ENCODE measurements at places on chromosomes 12 and 14. TPM values are rescaled to one million over a fixed set of nuclear protein-coding genes. Genes with fewer than 3 reads are reported as not detected.

The CLEC9A gene
- not detected for polyA plus RNA-seq

The ZNF891 gene
- 0.64 TPM for polyA plus RNA-seq

The FLRT2 gene
- polyA plus RNA-seq, result 69.2 TPM

The FGF23 gene
- not detected for polyA plus RNA-seq

The KRT75 gene
- polyA plus RNA-seq, result 59.4 TPM

The KLHL33 gene
- not detected for polyA plus RNA-seq

The RPS29 gene
- polyA plus RNA-seq, result 7,725 TPM

The RIPK3 gene
- 7.3 TPM for polyA plus RNA-seq

The RIN3 gene
- polyA plus RNA-seq, result 1.2 TPM

The TMPRSS12 gene
- not detected for polyA plus RNA-seq

The METTL25 gene
- 6.0 TPM for polyA plus RNA-seq

The IKZF4 gene
- polyA plus RNA-seq, result 0.97 TPM

The DHRS2 gene
- polyA plus RNA-seq, result 0.20 TPM

The PIWIL1 gene
- 0.13 TPM for polyA plus RNA-seq

The RBM25 gene
- polyA plus RNA-seq, result 25.6 TPM

The LBHD2 gene
- polyA plus RNA-seq, result not detected

The GALNT16 gene
- polyA plus RNA-seq, result not detected

The C12orf50 gene
- polyA plus RNA-seq, result not detected

The RAB2B gene
- 18.3 TPM for polyA plus RNA-seq

The CPM gene
- 2.7 TPM for polyA plus RNA-seq

The LYZ gene
- not detected for polyA plus RNA-seq

The KRT79 gene
- polyA plus RNA-seq, result 0.09 TPM

The KLHDC1 gene
- 0.54 TPM for polyA plus RNA-seq

The KRT71 gene
- not detected for polyA plus RNA-seq

The MTERF2 gene
- 5.0 TPM for polyA plus RNA-seq

The DPPA3 gene
- not detected for polyA plus RNA-seq

The DUSP6 gene
- polyA plus RNA-seq, result 221 TPM

The AGAP2 gene
- 0.13 TPM for polyA plus RNA-seq

The ENDOU gene
- 0.28 TPM for polyA plus RNA-seq

The MAP1LC3B2 gene
- polyA plus RNA-seq, result 4.3 TPM

The ETNK1 gene
- polyA plus RNA-seq, result 14.0 TPM

The CCDC177 gene
- polyA plus RNA-seq, result not detected

The ZDHHC22 gene
- polyA plus RNA-seq, result not detected

The ATL1 gene
- 6.8 TPM for polyA plus RNA-seq

The LPAR5 gene
- 11.7 TPM for polyA plus RNA-seq

The NGB gene
- polyA plus RNA-seq, result not detected

The A2M gene
- polyA plus RNA-seq, result 0.20 TPM

The FAM186B gene
- polyA plus RNA-seq, result 0.13 TPM

The RFX4 gene
- not detected for polyA plus RNA-seq

The DNAI7 gene
- 0.02 TPM for polyA plus RNA-seq

The DENND5B gene
- polyA plus RNA-seq, result 4.7 TPM

The GPRC5D gene
- polyA plus RNA-seq, result 0.32 TPM

The RNASE7 gene
- polyA plus RNA-seq, result 17.4 TPM

The IL31 gene
- not detected for polyA plus RNA-seq

The AQP2 gene
- polyA plus RNA-seq, result not detected

The DNAJC22 gene
- not detected for polyA plus RNA-seq

The KRT83 gene
- not detected for polyA plus RNA-seq
